ENCODE measurements at places on chromosomes 2 and 18.

GRCh38 chr2:11466307-11467128, 557 bp upstream of the E2F6 start:
- DNase-seq: no peak

- no peak for DNase-seq
These were observed 26.5 kb downstream of the ST6GAL2 start for GRCh38 chr2:106859498-106859897.

- DNase-seq: no peak
These were observed 45.4 kb downstream of the ASAP2 start for GRCh38 chr2:9252002-9252357.

- DNase-seq: no peak
These were observed 9.2 kb upstream of the DNAH7 start for GRCh38 chr2:196077821-196078220.

- no peak for DNase-seq
These were observed 192.2 kb upstream of the LRRTM1 start for GRCh38 chr2:80496775-80497174.

DNA sequence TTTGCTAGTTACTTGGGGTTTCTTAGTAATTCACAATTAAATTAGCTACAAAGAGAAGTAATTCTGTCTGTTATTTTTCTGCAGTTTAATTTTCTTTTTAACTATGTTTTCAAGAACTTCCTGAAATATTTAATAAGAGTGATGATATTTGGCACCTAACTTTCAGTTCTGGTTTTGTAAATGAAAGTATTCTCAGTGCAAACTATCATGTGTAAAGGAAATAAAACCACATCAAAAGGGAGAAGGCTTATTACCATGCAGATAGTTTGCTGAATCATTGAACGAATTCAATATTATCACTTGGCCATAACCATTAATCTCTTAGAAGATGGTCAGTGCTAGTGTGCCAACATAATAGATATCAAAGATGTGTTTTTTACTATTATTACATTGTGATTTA, 29.2 kb downstream of the DYTN start:
- no peak for DNase-seq

- DNase-seq: no peak
These were observed 298.7 kb upstream of the MGAT5 start for GRCh38 chr2:133955169-133955568.

DNA sequence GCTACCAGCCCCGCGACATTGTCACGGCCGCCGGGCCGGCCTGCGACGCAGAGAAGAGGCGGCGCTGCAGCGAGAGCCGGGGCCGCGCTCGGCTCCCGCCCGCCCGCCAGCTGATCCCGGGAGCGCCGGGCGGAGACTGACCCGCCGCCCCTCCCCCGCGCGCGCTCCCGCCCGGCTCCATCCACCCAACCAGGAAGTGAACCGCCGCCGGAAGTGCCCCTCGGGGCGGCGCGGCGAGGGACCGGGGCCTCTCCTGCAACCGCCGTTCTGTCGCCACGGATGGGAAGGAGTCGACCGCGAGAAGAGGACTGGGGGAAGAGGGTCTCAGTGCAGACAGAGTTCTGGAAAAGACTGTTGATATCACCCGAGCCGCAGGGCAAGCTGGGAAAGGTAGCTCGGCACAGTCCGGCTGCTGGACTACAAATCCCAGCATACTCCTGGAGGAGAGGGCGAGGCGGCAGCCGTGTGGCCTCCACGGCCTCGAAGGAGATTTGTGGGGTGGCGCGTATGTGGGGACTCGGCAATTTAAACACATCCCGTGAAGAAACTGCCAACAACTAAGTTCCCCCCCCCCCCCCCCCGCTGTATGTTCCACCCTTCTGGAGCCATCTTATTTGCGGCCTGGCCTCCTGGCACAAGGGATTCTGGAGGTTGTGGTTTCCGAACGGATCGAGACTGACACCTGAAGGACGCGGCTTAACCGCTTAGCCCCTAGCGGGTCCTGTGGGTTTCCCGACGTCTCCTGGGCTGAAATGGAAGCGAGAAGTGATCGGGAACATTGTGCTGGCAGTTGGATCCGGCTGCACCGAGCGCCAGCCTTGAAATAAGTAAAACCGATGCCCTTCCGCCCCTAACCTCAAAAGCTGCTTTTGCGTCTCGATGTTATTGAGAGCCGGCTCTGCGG, at the start of gene AAK1:
Gene AAK1, minus strand, starts transcription at position 138 of the 904 bp plus-strand sequence. CDS start 699 bp downstream, outside the sequence.
- peak; percentile 89 for DNase-seq

DNA sequence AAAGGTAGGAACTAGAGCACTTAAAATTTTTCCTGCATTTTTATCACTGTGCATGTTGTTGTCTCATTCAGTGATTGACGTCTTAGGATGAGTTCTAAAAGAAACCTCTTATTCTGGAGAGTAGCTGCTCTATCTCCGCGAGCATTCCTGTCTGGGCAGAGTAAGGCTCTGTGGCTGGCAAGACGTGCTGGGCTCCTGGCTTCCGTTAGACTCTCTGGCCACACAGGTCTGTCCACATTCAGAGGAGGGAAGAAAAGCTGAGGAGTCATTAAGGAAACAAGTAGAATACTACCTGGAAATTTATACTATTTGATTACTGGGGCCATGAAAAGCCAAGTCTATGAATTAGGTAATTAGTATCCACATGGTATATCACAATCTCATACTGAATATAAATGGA, 138.0 kb upstream of the DNMT3A start:
- no peak for DNase-seq

DNA sequence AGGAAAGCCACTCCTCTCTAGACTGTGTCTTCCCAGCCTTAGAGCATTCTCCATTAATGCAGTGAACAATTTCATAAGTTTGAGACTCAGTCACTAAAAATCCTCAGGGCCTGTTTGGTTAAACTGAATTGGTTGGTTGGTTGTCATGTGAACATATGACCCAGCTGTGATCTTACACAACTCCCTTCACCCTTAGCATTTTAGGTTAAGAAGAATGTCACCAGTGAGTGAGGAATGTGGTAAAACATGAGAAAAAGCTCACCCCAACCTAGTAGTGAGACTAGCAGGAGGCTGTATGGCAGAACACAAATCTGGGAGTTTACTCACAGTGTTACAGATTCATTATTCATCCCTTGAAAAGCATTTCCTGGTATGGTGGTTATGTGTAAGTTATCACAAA, 32.4 kb downstream of the LHCGR start:
- DNase-seq: no peak

GRCh38 chr2:120391911-120392665, 46.2 kb downstream of the INHBB start:
- no peak for DNase-seq

GRCh38 chr2:8115966-8116365, 565.9 kb upstream of the ID2 start:
- DNase-seq: no peak

- DNase-seq: no peak
These were observed 366.7 kb downstream of the NUP35 start for GRCh38 chr2:183490914-183491313.

- DNase-seq: no peak
These were observed 158.0 kb upstream of the RAB6C start for GRCh38 chr2:129821445-129821844.

- DNase-seq: no peak
These were observed 241.0 kb downstream of the LRP1B start for GRCh38 chr2:141889788-141890187.

DNA sequence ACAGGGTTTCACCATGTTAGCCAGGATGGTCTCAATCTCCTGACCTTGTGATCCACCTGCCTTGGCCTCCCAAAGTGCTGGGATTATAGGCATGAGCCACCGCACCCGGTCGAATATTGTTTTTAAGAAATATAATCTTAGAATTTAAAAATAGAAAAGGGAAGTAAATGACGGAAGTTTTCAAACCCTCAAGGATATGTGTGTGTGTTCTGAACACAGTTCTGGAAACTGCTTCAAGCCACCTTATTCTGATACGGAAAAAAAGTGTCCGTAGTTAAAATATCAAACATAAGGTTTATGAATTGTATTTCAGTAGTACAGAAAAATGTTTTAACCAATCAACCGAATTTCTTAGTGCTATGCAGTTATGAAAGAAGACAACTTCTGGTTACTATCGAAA, 115.9 kb downstream of the UPP2 start:
- DNase-seq: no peak

DNA sequence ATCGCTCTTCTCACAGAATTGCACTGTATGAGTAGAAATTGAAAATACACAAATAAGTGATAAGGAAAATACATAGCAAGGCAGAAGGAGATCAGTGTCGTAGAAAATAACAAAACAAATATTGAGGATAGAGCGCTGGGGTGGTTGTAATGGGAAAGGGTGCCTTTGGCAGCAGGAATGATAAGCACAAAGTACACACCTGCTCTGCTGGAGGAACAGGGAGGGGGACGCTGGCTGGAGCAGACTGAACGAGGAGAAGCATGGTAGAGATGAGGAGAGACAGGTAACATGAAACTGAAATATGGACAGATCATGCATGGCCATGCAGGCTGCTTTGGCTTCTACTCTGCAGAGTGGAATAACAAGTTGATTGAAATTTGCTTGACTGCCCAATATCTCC, 181.2 kb upstream of the FSHR start:
- DNase-seq: peak; percentile 20

- peak; percentile 75 for DNase-seq
These were observed 15.9 kb upstream of the TMEM214 start for GRCh38 chr2:27016801-27017325.

DNA sequence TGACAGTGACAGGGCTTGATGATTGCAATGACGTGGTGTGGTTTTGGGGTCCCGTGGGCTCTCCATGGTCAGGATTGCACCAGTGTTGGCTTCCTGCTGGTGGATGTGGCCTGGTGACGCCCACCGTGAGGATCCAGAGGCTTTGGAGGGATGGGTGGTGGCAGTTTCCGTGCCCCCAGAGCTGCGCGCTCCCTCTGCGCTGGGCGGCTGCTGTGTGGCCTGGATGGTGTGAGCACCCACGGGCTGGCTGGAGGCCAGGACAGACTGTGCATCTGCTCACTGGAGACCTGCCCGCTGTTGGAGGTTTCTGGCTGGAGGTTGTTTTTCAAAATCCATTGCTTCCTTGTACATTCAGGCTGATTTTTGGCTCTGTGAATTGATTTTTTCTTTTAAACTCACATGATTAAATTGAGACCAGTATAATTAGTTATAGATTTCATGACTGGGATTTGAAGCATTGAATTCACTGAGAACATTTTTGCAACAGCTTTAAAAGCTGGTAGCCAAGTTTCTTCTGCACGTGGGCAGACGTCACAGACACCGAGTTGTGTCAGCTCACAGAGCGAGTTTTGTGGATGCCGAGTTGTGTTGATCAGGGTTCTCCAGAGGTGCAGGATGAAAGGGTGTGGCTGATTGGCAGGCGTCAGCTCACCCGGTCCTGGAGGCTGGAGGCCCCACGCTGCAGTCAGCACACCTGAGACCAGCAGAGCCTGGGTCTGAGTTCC, 72.7 kb downstream of the KCNG2 start:
- no peak for DNase-seq
